ENCODE measurements at places on chromosomes 7 and 10.

DNA sequence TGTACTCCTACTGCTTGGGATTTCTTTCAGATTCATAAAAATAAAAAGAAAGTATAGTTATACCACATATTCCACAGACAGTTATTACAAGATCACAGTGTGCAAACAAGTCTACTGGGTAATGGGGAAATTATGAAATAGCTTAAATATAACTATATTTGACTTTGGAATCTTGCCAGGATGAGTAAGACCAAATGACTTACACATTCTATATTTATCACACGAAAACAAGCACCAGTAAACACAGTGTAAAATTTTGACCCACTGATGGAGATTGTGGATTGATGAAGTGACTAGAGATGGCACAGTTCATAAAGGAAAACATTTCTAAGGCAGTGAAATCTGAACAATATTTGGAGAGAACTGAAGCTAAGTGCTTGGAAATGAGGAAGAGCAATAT lies 339.7 kb downstream of the THSD7A start:
- DNase-seq, result no peak

DNA sequence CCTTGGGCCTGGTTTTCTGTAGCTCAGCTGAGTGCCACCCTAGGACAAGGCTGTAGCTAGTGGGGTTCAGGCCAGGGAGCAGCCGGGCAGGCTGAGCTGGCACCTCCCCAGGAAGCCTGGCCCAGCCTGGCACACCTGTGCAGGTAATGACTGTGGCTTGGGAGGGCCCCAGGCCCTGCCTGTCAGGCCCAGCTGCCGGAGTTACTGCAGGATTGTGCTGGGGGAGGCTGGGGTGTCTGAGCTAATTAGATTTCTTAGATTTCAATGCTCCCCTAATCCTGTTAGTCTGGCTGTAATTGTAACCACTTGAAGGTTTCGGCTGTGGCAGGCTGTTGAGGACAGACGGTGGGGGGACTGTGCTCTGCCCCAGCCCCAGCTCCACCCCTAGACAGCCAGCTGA lies 6.0 kb downstream of the ZMIZ1 start:
- no peak for DNase-seq

DNA sequence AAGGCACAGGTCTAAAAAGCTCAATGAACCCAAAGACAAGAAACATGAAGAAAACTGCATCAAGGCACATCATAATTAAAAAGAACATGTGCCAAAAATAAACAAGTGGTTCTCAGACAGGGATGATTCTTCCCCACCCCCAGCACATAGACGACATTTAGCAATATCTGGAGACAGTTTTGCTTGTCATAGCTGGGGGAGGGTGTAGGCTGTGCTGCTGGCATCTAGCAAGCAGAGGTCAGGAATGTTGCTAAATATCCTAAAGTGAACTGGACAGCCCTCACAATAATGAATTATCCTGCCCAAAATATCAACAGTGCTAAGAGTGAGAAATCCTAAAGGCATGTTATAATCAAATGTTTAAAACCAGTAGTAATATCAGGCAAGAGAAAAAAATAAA lies 122.6 kb downstream of the MICU1 start:
- DNase-seq, result no peak

DNA sequence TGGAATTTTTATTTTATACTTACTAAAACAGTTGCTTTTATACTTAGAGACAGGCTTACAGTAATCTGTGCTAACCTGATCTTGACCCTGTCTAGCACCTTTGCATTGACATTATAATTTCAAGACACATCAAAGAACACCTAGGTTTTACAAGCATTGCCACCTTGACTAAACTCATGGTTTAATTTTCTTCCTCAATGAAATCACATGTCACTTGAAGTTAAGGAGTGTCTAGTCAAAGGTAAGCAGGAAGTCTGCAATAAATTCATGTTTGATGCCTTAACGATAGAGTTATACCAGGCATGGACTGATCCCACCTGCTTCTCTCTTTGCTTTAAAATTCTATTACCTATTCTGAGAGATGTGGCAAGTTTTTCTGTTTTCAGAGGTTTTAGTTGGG lies 62.4 kb downstream of the ZNF800 start:
- DNase-seq, result no peak

DNA sequence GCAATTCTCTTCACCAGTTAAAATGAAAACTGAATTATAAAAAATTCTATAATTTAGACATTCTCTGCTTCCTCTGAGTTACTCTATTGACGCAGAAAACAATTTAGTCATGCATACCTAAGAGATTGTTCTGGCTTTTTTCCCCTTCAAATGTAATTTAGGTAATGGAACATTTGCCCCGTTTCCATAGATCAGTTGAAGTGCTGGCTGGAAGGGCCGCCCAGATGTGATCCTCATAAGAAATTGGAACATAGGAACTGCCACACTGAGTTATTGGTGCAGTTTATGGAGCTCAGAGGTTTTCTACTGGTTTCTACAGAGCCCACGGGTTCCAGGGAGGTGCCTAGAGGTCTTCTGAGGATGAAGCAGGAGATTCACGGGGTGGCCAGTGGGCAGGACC lies 581.7 kb downstream of the SDK1 start:
- DNase-seq, result no peak

DNA sequence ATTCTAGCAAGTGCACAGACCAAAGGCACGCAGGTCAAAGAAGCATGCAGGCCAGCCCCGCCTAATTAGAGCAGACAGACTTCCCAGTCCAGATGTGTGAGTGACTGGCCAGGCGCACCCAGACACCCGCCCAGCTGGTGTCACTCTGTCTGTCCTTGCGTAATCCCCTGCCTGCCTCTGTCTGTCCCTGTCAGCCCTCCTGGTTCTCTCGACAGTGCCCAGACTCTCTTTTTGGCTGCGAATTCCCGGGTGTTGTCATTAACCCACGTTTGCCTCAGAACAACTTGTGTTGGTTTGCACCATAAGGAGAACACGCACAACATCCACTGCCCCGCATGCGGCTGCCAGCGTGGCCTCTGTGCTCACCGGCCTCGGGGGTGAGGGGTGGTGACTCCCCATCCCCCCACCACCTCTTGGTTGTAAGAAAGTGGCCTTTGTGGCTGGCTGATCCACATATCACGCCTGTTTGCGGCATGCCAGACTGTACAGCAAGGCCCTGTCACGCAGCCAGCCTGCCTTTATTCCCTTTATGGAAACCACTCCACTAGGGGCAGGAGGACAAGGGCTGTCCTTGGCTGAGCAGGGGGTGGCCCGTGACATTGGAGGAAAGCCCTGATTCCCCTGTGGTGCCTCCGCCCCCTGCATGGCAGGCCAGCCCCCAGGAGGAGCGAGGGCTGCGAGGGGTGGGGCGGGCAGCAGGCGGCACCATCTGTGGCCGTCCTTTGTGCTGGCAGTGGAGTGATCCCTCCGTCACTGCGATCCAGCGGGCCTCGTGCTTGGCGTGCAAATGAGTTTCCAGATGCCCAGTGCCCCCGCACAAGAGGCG lies 72.8 kb upstream of the PPIF start:
- no peak for DNase-seq

GRCh38 chr7:36048141-36048901 lies 104.7 kb upstream of the EEPD1 start:
- peak; percentile 75 for DNase-seq

GRCh38 chr10:132402781-132403241 lies 5.8 kb downstream of the PWWP2B start:
- no peak for DNase-seq

DNA sequence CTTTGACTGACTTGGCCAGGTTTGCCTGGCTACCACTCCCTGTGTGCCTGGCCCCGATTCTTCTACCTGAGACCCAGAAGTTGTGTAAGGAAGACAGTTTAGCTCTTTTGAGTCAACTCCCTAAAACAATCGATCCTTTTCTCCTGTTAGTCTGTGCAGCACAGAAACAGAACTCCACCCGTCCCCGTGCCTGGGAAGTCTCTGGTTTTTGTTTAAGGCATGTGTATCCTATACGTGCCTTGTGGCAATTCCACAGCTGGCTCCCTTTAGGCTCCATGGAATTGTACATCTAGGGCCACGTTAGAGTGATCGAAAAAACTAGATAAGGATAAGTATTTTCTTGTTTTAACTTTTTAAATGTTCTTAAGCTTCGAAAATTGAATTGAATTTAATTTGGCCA lies 131.6 kb downstream of the BICC1 start:
- no peak for DNase-seq

GRCh38 chr10:5508786-5509185 lies 9.4 kb upstream of the CALML5 start:
- DNase-seq, result no peak

All from COLO829 (cell line).